ENCODE measurements at places on chromosomes 2 and 18.

DNA sequence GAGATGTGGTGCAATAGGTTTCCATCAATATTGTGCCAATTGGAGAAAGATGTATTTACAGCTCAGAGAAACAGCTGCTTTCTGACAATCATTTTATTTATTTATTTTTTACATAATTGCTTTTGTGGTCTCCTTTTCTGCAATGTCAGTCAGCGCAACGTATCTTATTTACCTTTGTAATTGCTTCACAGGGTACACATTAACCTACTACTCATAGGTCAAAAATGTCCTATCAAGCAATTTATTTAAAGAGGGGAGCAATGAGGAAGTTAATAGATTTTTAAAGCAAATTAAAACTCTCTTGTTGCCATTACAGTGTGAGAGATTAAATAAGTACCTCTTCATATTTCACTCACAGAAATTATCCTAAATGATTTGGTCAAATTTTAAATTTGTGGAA lies 291.0 kb downstream of the CALCRL start:
- DNase-seq: no peak

DNA sequence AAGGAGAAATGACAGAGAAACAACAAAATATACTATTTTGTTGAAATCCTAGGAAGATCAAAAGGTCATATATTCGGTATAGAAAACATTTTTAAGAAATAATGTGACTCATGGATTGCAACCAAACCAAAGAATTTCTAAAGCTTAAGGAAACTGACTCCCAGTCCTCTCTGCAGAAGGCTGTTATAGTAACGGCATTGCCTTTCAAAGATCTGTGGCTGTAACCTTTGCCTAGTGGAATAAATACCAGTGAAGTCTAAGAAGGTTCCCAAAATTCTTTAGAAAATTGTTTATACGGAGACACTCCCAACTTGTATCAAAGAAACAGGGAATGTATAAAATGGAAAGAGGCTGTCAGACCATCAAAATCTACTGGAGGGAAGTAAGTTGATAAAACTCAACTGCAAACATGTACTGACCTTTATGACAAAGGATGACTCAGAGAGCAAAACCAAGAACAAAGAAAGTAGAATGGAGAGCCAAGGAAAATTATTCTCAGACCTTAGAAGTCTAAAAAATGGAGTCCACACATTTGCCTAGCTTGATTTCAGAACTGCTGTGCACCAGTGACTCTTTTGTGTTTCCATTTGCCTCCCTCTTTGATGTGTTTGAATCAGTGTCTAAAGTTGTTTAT lies 48.6 kb upstream of the FSIP2 start:
- DNase-seq: no peak

GRCh38 chr2:240320204-240320993 lies 115.1 kb upstream of the GPC1 start:
- DNase-seq: no peak

GRCh38 chr2:128601298-128602037 lies 282.8 kb upstream of the HS6ST1 start:
- peak; percentile 35 for DNase-seq

DNA sequence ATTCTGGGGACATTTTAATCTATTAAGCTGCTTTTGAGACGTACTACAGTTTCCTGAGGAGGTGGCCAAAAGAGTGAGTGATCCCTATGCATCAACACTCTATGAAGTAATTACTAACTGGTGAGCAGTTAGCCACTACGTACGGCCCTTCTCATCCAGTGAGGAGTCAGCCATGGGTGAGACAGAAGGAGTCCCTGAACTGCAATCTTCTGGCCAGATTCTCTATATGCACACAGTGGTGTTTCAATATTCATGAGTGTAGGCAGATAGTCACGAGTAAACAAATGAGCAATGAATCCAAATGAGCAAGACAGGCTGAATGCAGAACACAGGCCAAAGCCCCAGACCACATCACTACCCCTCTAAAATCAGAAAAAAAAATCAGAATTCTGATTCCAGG lies 29.8 kb upstream of the TMEM214 start:
- no peak for DNase-seq

- DNase-seq: no peak
Measured at GRCh38 chr2:238684362-238685326, 163.2 kb upstream of the TWIST2 start.

GRCh38 chr2:88211003-88211808 lies 41.1 kb downstream of the THNSL2 start:
- no peak for DNase-seq

DNA sequence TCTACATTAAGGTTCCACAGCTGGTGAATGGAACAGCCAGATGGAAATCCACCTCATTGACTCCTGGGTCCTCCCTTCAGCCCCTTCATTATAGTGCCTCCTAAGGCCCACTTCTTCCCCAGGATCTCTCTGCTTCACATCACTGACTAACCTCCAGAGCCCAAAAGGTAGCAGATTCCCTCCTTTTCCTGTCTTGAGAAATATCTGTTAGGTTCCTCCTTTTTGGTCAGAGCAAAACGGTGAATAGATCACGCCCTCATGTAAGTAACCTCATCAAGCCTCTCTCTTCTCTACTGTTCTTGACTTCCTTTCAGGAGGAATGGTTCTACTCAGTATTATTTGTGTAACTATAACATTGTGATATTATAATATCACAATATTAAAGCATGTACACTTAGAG lies 155.0 kb upstream of the SRD5A2 start:
- no peak for DNase-seq

GRCh38 chr2:151258121-151258520 lies 3.5 kb downstream of the RBM43 start:
- DNase-seq: no peak

DNA sequence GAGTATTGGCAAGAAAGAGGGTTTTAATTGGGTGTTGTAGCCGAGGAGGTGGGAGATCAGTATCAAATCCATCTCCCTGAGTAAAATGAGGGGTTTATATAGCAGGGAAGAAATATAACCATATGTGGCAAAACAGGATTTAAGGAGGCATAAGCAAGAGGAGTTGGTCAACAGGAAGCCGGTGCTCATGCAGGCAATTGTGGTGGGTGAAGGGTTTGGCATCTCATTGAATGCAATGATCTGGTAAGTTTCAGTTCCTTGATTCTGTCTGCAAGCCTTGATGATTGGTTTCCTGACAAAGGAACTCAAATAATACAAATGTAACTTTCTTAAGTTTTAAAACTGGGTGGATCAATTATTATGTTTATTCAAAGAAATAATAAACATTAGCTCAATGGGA lies 564.4 kb upstream of the LINC00305 start:
- no peak for DNase-seq

DNA sequence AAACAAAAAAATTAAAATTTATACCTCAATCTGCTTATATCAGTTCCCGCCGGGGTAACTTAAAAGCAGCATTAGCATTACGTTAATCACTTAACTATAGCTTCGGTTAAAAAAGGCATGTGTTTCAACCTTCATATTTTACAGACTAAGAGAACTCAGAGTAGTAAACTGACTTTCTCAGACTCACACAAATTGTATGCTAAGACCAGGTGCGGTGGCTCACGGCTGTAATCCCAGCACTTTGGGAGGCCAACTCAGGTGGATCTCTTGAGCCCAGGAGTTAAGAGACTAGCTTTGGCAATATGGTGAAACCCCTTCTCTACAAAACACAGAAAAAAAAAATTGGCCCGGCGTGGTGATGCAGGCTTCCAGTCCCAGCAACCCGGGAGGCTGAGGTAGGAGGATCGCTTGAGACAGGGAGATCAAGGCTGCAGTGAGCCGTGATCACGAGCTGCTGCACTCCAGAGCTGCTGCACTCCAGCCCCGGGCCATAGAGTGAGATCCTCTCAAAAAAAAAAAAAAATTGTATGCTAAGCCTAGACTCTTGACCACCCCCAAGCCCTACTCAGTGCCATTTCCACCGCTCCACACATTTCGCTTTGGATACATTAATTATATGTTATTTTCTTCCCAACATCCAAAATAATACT lies 2.4 kb downstream of the HNRNPLL start:
- DNase-seq: no peak

DNA sequence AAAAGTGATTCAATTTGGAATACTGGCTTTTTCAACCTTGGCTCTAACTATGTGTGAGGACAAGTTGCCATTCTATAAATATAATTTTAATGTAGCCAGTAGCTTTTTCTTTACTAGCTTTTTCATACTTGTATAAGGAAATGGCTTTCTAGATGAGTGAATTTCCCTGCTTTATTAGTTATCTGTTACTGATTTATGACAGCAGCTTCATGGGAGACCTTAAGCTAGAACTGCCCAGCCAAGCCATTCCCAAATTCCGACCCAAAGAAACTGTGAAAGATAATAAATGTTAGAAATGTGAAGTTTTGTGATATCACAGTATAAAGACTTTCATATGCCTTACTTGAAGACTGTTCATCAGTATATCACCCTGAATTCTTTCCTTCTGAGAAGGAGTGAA lies 32.3 kb downstream of the BABAM2 start:
- DNase-seq: no peak

DNA sequence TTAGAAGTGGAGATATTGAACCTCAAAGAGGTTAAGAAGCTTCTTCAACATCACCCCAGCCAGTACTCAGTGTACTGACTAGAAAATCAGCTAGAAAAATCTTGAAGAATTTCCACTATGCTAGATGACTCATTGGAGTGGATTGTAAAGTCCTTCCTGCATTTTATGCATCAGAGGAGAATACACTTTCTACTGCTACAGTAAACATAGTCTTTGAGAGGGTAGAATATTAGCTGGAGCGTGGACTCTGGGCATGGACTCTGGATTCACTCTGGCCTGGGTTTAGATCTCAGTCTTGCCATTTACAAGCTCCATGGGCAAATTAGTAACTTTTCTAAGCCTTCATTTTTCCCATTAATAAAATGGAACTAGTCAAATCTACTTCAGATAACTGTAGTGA lies 215.9 kb downstream of the IRS1 start:
- no peak for DNase-seq

- no peak for DNase-seq
Measured at GRCh38 chr2:176490061-176490861, 221.0 kb downstream of the MTX2 start.

GRCh38 chr2:190514676-190515075 lies 19.8 kb downstream of the NEMP2 start:
- no peak for DNase-seq

- DNase-seq: no peak
Measured at GRCh38 chr2:226471987-226472470, 327.6 kb downstream of the IRS1 start.

- no peak for DNase-seq
Measured at GRCh38 chr18:44915661-44916060, 235.0 kb downstream of the SETBP1 start.

DNA sequence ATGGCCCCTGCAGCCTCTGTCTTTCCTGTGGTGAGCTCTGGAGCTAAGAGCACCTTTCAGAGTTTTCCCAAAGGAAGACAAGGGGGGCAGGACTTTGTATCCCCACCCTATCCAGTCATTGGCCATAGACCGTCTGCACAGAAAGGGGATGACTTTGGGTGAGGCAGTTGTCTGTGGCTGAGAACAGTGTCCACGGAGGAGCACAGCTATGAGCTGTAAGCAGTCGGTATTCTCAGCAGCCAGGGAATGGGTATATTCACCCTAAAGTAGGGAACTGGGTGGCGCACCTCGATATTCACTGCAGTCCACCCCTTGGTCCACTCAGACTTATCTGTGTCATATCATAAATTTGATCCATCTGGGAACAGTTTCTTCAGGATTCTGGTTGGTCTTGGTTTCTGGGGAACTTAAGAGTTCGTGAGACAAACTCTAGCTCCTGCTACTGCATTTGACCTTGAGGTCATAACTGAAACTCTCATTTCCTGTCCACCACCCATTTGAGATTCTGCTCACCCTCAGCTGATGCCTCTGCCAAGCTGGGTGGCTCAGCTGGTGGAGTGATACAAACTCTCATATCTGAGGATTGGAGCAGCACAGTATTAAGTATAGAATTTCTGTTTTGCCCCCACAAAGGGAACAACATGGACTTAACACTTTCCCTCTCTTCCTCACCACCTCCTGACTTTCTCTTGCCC lies 45.2 kb upstream of the SCG2 start:
- no peak for DNase-seq

DNA sequence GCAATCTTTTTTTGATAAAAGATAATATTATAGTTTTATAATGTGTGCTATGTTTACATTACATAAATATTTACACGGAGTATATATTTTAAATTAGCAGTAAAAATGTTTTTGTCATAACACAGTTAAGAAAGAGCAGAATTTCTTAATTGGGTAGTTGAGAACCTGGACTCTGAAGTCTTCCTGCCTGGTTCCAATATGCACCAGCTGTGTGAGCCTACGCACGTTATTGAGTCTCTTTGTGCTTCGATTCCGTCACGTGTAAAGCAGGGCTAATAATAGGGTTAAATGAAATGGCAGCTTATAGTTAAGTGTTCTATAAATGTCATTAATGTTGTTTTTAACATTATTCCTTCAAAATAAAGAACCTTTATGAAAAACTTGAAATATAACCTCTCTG lies 1.2 kb upstream of the CCDC88A start:
- no peak for DNase-seq

DNA sequence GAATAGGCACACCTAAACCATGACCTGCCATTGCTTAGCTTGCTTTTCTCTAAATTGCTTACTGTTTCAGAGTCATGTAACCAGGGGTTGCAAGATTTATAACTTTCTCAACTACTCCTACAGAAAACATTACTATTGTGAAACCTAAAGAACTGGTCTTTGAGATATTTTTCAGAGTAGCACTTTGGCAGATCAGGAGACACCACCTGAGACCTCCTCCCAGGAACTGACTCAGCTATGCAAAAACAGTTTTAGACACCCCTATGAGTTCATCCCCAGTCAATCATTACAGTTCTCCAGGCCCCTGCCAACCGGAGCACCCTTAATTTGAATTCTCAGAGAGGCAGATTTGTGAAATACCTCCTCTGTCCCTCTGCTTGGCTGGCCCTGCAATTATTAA lies 80.3 kb downstream of the MBOAT2 start:
- no peak for DNase-seq

- DNase-seq: no peak
Measured at GRCh38 chr2:241339839-241340630, 16.1 kb upstream of the FARP2 start.

DNA sequence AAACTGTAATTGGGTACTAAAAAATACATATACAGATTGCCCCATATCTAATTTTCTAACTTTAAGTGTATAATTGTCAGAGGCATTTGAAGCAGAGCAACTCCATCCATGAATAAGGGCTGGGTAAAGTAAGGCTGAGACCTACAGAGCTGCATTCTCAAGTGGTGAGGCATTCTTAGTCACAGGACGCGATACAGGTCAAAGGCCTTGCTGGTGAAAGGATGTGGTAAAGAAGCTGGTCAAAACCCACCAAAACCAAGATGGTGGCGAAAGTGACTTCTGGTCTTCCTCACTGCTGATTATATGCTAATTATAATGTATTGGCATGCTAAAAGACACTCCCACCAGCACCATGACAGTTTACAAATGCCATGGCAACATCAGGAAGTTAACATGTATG lies 50.0 kb downstream of the SLC8A1 start:
- DNase-seq: no peak
